ENCODE measurements at places on chromosomes 2 and 18.

- no peak overlapping the region for H3K27ac ChIP-seq
- no peak overlapping the region for H3K4me3 ChIP-seq
- H3K4me1 ChIP-seq = no peaks in the 10 kb centered on the region
- no peaks in the 10 kb centered on the region for H3K27me3 ChIP-seq
- no peaks in the 10 kb centered on the region for H3K36me3 ChIP-seq
These were observed 186.3 kb downstream of the EN1 start for GRCh38 chr2:118661179-118661578.

DNA sequence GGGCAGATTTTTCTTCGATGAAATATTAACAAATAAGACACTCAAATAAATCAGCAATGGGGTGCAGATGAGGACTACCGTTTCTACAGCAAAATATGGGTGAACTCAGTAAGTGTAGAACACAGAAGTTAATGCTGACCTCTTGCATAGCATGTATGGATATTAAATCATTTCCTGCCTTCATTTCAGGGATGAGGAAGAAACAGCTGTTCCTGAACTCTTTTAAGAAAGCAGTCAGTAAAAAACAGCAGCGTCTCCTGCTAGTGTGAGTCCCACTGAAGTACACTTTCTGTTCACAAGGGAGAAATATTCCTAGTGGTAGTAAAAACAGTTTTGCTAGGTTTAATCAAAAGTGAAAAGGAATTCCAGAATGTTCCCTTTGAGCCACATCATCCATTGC is 379.0 kb downstream of the ZEB2 start:
- no peak overlapping the region for H3K27ac ChIP-seq
- H3K27me3 ChIP-seq = no peaks in the 10 kb centered on the region
- no peak overlapping the region for H3K4me3 ChIP-seq
- DNase-seq = no peak
- no peaks in the 10 kb centered on the region for H3K4me1 ChIP-seq

- no peak overlapping the region for H3K27ac ChIP-seq
- H3K4me3 ChIP-seq = no peak overlapping the region
- H3K36me3 ChIP-seq = no peaks in the 10 kb centered on the region
- DNase-seq = no peak
- H3K4me1 ChIP-seq = no peaks in the 10 kb centered on the region
- H3K27me3 ChIP-seq = no peaks in the 10 kb centered on the region
These were observed 26.2 kb upstream of the PID1 start for GRCh38 chr2:229297247-229297646.

DNA sequence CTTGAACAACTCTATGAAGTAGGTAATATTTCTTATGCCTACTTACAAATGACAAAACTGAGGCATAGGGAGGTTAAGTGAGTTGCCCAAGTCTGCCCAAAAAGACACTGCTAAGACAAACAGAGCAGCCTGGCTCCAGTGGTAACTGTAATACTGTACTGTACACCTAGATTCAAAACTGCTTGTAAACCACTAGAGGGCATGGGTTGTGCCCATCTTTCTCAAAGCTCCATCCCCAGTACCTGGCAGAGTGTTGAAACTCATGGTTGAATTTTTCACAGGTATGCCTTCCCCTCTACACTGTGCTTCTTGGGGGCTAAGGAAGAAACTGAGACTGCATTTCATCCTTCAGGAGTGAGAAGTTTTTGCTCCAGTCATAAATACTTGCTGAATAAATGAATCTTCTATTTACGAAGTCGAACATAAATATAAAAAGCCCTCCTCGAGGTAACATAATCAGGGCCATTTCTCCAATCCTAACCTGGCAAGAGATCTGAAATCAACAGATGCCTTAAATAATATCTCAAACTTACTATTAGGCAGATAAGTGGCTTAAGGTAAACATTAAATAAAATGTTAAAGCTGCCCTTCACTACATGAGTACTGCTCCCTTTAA is 2.0 kb downstream of the PPP4R1 start:
- DNase-seq = peak; percentile 73
- no peak overlapping the region for H3K27ac ChIP-seq
- peaks cover 22% of the 10 kb centered on the region for H3K4me1 ChIP-seq
- peaks cover 2% of the 10 kb centered on the region for H3K36me3 ChIP-seq
- peak overlapping the region; percentile 97 for H3K4me3 ChIP-seq

DNA sequence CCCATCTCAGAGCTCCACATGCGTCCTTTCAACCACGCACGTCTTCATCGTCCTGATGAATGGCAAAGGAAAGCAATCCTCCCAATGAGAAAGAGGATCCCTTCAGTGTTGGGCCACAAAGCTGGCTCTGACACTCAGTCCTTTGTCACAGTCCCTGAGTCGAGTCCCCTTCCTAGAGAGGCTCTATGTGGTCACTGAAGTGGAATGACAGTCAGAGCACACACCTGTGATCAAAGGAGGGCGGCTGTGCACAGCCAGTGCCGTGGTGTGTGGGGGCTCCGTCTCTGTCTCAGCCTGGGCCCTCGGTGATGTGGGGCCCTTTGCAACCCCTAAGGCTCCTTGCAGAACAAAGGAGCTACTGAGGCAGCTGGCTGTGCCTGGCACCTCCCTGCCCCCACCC is 157.3 kb upstream of the APCDD1 start:
- no peak overlapping the region for H3K4me3 ChIP-seq
- DNase-seq = no peak
- H3K4me1 ChIP-seq = no peaks in the 10 kb centered on the region
- no peak overlapping the region for H3K27ac ChIP-seq

GRCh38 chr2:202102425-202103000 is 29.5 kb downstream of the KIAA2012 start:
- H3K36me3 ChIP-seq = no peaks in the 10 kb centered on the region
- H3K4me1 ChIP-seq = no peaks in the 10 kb centered on the region
- no peak overlapping the region for H3K4me3 ChIP-seq
- DNase-seq = no peak

GRCh38 chr18:35968278-35968880 is 4.1 kb upstream of the RMP24 start:
- no peaks in the 10 kb centered on the region for H3K36me3 ChIP-seq
- no peaks in the 10 kb centered on the region for H3K27me3 ChIP-seq
- H3K4me1 ChIP-seq = peaks cover 2% of the 10 kb centered on the region
- no peak overlapping the region for H3K4me3 ChIP-seq
- no peak for DNase-seq

GRCh38 chr2:15704086-15704787 is 112.6 kb downstream of the DDX1 start:
- H3K4me3 ChIP-seq = no peak overlapping the region
- no peaks in the 10 kb centered on the region for H3K36me3 ChIP-seq
- H3K27ac ChIP-seq = peak overlapping the region; percentile 13
- peak; percentile 12 for DNase-seq
- H3K27me3 ChIP-seq = no peaks in the 10 kb centered on the region

DNA sequence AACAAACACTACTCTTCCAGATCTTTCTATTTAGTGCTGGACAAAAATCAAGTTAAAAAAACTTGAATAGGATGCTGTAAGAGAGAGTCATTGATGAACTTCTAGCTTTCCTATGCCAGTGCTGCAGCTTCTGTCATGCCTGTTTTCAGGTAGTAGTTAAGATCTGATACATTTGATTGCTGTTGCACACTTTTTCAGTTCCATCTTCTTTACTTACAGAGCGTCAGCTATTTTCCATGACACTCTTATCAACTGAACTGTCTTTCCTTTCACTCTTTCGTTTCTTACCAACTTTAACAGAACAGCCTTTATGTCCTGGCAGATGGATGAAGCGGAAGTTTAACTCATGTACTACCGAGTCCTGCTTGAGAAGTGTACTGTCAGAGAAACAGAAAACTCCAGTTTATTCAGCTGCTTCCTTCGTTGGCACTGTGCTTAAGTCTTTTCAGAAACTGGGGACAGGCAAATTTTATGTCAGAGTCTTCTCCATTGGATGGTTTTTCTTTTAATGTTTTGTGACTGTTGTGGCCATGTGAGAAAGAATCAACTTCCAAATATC is 145.9 kb upstream of the KLHL14 start:
- H3K27ac ChIP-seq = no peak overlapping the region
- no peaks in the 10 kb centered on the region for H3K4me1 ChIP-seq
- no peak for DNase-seq
- no peaks in the 10 kb centered on the region for H3K36me3 ChIP-seq
- no peaks in the 10 kb centered on the region for H3K27me3 ChIP-seq

- H3K4me1 ChIP-seq = no peaks in the 10 kb centered on the region
- H3K27ac ChIP-seq = no peak overlapping the region
- no peaks in the 10 kb centered on the region for H3K36me3 ChIP-seq
- no peak for DNase-seq
- H3K27me3 ChIP-seq = no peaks in the 10 kb centered on the region
These were observed 106.9 kb upstream of the GPC1 start for GRCh38 chr2:240328526-240328925.

GRCh38 chr18:57519668-57520424 is 66.7 kb downstream of the FECH start:
- no peaks in the 10 kb centered on the region for H3K27me3 ChIP-seq
- no peak overlapping the region for H3K4me3 ChIP-seq
- H3K4me1 ChIP-seq = no peaks in the 10 kb centered on the region
- no peaks in the 10 kb centered on the region for H3K36me3 ChIP-seq
- no peak overlapping the region for H3K27ac ChIP-seq

DNA sequence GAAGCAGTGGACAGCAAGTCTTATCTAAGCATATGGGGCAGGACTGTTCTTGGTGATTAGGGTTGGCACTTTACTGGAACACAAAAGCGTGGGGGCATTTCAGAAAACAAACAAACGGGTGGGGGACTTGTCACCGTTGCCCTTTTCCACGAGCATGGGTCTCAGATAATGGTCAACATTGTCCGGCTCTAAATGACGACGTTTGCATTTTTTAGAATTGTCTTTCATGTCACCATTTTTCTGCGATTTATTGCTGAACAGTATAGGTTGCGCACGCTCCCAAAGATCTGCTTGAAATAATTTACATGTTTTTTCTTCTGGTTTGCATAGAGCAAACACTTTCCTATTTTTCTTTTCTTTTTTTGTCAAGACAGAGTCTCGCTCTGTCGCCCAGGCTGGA is 46.6 kb upstream of the TBC1D8 start:
- no peaks in the 10 kb centered on the region for H3K36me3 ChIP-seq
- H3K27ac ChIP-seq = no peak overlapping the region
- DNase-seq = no peak
- no peak overlapping the region for H3K4me3 ChIP-seq

DNA sequence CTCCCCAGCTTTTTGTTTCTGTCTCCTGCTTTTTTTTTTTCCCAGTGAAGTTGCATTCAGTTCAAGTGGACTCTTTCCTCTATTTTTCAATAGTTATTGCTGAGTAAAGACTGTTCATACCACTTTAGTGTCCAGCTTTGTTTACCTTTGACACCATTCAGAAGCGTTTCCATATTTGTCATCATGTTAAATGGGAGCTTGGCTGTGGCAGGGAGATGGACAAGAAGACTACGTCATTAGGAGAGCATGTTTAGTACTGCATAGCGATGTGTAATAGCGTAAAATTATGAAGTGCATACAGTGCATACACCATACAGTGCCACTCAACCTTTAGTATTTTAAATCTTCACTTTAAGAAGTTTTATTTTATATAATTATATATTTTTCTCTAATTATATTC is 655.9 kb downstream of the DCC start:
- no peaks in the 10 kb centered on the region for H3K4me1 ChIP-seq
- H3K4me3 ChIP-seq = no peak overlapping the region
- H3K27ac ChIP-seq = no peak overlapping the region
- no peaks in the 10 kb centered on the region for H3K36me3 ChIP-seq
- H3K27me3 ChIP-seq = no peaks in the 10 kb centered on the region
- DNase-seq = no peak

- DNase-seq = no peak
- peak overlapping the region; percentile 70 for H3K27ac ChIP-seq
- H3K27me3 ChIP-seq = no peaks in the 10 kb centered on the region
- H3K4me3 ChIP-seq = no peak overlapping the region
These were observed 23.3 kb downstream of the KLF7 start for GRCh38 chr2:207142461-207142860.

DNA sequence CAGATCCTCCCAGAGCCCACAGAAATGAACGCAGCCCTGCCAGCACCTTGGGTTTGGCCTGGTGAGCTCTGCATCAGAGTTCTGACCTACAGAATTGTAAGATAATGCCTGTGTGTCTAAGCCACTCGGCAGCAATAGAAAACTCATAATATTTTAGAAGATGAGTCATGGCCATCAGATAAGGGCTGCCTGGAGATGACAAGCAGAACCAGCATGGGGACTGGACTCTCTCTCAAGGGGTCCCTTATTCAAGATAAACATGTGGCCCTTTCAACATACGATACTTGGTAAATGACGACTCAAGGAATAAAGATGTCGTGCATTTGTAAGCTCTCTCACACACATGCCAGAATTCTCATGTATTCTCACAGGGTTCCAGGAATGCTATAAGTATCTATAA is 8.5 kb upstream of the AGAP1 start:
- H3K4me1 ChIP-seq = no peaks in the 10 kb centered on the region
- H3K27ac ChIP-seq = no peak overlapping the region
- DNase-seq = no peak
- no peak overlapping the region for H3K4me3 ChIP-seq
- H3K27me3 ChIP-seq = no peaks in the 10 kb centered on the region
- no peaks in the 10 kb centered on the region for H3K36me3 ChIP-seq

- H3K36me3 ChIP-seq = peaks cover 3% of the 10 kb centered on the region
- peak overlapping the region; percentile 40 for H3K27ac ChIP-seq
- no peaks in the 10 kb centered on the region for H3K27me3 ChIP-seq
- peaks cover 18% of the 10 kb centered on the region for H3K4me1 ChIP-seq
- DNase-seq = peak; percentile 35
These were observed 245.3 kb downstream of the STK39 start for GRCh38 chr2:168002021-168002553.

GRCh38 chr18:79211844-79212243 is 142.7 kb downstream of the ATP9B start:
- H3K27ac ChIP-seq = no peak overlapping the region
- DNase-seq = no peak
- peaks cover 3% of the 10 kb centered on the region for H3K36me3 ChIP-seq
- no peaks in the 10 kb centered on the region for H3K4me1 ChIP-seq
- H3K4me3 ChIP-seq = no peak overlapping the region

- no peaks in the 10 kb centered on the region for H3K36me3 ChIP-seq
- no peak overlapping the region for H3K27ac ChIP-seq
- DNase-seq = no peak
- no peaks in the 10 kb centered on the region for H3K27me3 ChIP-seq
- H3K4me3 ChIP-seq = no peak overlapping the region
- no peaks in the 10 kb centered on the region for H3K4me1 ChIP-seq
These were observed 98.4 kb downstream of the SCG2 start for GRCh38 chr2:223503746-223504145.

GRCh38 chr2:68385220-68385906 is 20.3 kb downstream of the PLEK start:
- DNase-seq = no peak
- H3K4me1 ChIP-seq = no peaks in the 10 kb centered on the region
- no peaks in the 10 kb centered on the region for H3K36me3 ChIP-seq
- no peak overlapping the region for H3K4me3 ChIP-seq
- H3K27me3 ChIP-seq = no peaks in the 10 kb centered on the region
- no peak overlapping the region for H3K27ac ChIP-seq

GRCh38 chr2:70709275-70710037 is 58.5 kb downstream of the ADD2 start:
- no peaks in the 10 kb centered on the region for H3K27me3 ChIP-seq
- H3K36me3 ChIP-seq = no peaks in the 10 kb centered on the region
- H3K4me3 ChIP-seq = no peak overlapping the region
- no peak for DNase-seq
- H3K4me1 ChIP-seq = no peaks in the 10 kb centered on the region

- DNase-seq = peak; percentile 78
- H3K27ac ChIP-seq = peak overlapping the region; percentile 81
- H3K27me3 ChIP-seq = no peaks in the 10 kb centered on the region
- no peaks in the 10 kb centered on the region for H3K36me3 ChIP-seq
- H3K4me3 ChIP-seq = peak overlapping the region; percentile 74
These were observed 410 bp upstream of the TGIF1 start for GRCh38 chr18:3449512-3450011.

GRCh38 chr2:216504376-216504762 is 5.7 kb downstream of the RPL37A start:
- no peaks in the 10 kb centered on the region for H3K27me3 ChIP-seq
- no peak overlapping the region for H3K27ac ChIP-seq
- DNase-seq = no peak
- H3K4me3 ChIP-seq = no peak overlapping the region
- peaks cover 13% of the 10 kb centered on the region for H3K36me3 ChIP-seq

All from small intestine (tissue), 16 donors.